ENCODE measurements at places on chromosomes 12 and 14. TPM values are rescaled to one million over a fixed set of nuclear protein-coding genes. Genes with fewer than 3 reads are reported as not detected.

RERGL gene
- total RNA-seq: 0.48 TPM

DNA sequence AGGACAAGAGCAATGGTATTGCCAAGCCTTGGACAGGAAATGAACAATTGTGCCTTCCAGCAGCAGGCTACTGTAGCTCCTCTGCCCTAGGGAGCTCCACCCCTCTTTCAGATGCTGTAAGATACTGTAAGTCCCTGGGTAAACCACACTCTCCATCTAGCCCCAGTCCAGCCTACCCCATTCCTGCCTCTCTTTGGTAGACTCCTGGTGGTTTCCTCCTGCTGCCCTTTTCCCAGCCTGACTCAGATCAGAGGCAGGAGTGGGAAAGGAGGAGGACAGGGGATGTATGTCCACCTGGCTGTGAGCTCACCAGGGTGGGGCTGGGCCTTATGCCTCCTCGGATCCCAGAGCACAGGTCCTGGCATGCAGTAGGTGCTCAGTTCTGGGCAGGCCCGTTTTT lies 174.6 kb downstream of the ESRRB start:
- DNase-seq: no peak

NTS gene
- 0.95 TPM for total RNA-seq

TNS2 gene
- total RNA-seq: 198 TPM
